ENCODE measurements at places on chromosomes 16 and 17.

GRCh38 chr17:50630524-50631194 lies 4.0 kb upstream of the ABCC3 start:
- peak; percentile 59 for DNase-seq

DNA sequence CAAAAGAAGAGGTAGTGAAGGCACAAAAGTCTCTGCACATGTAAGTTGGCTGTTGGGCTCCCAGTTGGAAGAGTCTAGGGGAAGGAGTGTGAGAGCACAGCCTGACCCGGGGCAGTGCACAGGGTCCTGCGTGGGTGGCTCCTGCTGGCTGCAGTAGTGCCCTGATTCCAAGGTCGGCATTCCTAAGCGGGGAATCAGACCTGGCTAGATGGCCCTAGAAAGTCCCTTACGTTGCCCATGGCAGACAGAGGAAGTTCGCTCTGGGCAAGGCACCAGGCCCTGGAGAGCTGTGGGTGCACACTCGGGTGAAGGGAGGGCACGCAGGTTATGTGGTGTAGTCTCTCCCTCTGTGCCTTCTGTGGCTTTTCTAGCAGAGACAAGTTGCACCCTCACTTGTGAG lies 22.8 kb upstream of the SLC5A11 start:
- DNase-seq, result no peak

- DNase-seq, result no peak
Observed at GRCh38 chr16:25952983-25953382, 261.2 kb downstream of the HS3ST4 start.

- no peak for DNase-seq
Observed at GRCh38 chr17:43118679-43119615, 6.2 kb downstream of the BRCA1 start.

GRCh38 chr17:40453881-40454612 lies 10.8 kb downstream of the IGFBP4 start:
- DNase-seq, result no peak

GRCh38 chr16:397736-398332 lies 835 bp downstream of the NME4 start:
- peak; percentile 28 for DNase-seq

- DNase-seq, result no peak
Observed at GRCh38 chr17:1294157-1294717, 14.8 kb downstream of the TRARG1 start.

DNA sequence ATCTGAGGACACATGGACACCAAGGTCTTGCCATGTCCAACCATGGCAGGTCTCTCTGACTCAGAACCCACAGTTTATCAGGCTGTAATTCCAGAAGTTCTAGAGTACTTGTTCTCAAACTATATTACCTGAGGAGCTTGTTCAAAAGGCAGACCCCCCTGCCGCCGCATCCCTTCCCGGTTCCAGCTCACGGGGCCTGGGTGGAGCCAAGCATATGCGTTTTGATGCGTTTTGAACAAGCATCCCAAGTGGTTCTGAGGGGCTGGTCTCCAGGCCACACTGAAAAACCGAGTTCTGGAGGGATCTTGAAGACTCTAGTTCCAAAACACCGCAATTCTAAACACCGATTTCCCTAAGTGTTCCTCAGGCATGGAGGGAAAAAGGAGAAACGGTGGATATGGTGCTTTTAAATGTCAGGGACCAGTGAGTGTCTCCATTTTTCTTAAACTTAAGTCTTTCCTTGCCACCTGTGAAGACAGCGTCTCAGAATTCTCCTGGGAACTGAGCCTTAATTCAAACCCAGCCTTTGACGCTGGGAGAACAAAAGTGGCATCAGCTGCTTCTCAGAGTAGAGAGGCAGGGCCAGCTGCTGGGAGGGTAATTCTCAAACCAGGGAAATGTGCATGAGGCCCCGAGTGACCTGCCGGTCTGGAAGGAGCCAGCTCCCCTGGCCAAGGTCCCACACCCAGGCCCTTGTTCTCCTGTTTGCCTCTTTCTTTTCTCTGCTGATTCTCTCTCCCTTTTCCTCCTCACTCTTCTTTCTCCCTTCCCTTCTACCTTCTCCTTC lies 84.4 kb upstream of the PLCG2 start:
- no peak for DNase-seq

DNA sequence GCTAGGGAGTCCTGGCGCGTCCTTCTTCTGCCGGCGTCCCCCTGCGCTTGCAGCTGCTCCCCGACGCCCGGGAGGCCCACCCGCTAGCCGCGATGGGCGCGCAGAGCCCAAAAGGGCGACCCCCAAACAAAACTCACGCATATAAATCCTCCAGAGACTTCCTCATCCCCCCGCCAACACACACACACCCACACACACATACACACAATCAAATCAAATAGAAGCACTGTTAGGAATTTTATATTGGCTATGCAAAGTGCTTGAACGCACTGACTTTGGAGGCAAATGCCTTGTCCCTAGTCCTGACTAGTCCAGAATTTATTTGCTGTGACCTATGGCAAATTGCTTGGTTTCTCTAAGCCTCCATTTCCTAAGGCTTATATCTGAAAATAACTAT lies 23.8 kb upstream of the CRYM start:
- no peak for DNase-seq

DNA sequence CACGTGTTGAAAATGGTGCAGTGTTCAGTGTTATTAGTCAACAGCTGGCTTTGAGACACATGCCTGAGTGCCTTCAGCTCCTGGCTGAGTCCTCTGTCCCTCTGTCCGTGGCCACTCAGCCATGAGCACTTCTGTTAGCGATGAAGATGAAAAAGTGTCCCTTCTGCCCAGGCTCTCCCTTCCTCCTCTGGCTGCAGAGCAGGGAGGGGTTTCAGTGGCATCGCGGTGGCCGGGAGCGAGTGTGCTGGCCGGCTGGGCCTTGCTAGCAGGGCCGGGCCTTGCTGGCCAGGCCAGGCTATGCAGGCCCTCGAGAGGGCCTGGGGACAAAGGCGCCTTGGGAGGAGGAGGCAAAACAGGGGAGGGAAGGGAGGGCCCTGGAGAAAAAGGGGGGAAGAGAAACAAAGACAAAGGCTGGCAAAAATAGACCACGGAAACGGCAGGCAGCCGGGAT lies 47.7 kb downstream of the CMIP start:
- no peak for DNase-seq

- no peak for DNase-seq
Observed at GRCh38 chr17:32899236-32900013, 22.5 kb upstream of the MYO1D start.

- no peak for DNase-seq
Observed at GRCh38 chr17:45432405-45433158, at the start of gene ARHGAP27. ARHGAP27 (minus strand) TSS chr17:45432870; CDS start chr17:45430279, 2,591 bp downstream.

Measured in HCT116 (cell line).